ENCODE measurements at places on chromosomes 6 and 20.

DNA sequence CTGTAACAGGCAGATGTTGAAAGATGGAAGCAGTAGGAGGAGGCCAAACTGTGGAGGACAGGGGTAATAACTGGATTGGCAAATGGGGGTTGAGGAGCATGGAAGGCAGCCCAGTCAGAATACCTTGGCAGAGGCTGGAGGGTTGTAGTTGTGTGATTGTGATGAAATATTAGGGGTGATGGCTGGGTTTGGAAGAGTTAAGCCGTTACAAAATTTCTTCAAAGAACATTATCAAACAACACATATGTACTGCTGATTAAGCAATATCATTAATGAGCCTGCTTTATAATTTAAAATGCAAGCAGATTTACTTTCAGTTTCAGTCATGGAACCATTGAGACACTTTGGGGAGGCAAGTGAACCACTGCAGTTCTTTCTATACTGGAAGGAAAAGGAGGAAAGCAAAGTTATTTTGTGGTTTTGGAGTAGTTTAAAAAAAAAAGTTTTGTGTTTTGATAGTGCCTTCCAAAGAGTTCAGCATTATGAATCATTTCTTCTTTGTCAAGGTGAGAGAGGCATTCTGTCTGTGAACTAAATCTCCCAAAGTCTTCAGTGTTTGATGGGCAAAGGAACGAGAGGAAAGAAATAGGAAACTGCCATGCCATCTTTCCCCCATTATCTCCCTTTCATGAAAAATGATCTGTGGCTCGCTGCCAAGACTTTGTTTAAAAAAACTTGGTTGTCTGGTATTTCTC is 20.7 kb downstream of the FOXO3 start:
- DNase-seq, result no peak

- no peak for DNase-seq
Observed at GRCh38 chr20:35085477-35086225, 7.0 kb downstream of the TRPC4AP start.

DNA sequence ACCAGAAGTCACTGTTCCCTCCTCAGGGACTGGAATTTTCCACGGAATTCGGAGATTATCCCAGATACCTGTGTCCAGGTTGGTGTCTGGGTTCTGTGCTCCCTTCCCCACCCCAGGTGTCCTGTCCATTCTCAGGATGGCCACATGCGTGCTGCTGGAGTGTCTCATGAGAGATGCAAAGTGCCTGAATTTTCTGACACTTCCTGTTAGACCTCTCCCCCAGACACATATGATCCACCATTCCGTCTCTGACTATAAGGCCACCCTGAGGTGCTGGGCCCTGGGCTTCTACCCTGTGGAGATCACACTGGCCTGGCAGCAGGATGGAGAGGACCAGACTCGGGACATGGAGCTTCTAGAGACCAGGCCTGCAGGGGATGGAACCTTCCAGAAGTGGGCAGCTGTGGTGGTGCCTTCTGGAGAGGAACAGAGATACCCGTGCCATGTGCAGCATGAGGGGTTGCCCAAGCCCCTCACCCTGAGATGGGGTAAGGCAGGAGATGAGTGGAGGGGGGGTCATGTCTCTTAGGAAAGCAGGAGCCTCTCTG is 14.4 kb upstream of the HLA-A start:
- no peak for DNase-seq

DNA sequence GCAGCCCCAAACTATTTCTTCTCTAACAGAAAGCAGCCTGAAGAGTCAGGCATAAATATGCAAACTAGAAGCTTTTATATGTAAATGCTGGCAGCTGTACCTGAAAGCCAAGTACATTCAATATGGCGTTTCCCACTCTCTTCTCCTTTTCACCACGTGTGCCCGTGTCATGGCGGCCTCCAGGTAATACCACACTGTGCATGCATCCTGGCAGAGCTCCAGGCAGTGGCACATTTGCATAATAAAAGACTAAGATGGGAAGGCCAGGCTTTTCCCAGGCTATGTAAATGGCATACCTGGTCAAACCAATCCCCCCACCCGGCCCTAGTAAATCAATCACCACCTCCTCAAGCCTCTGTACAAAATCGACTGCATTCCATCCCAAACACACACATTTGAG is 120.6 kb downstream of the MMUT start:
- no peak for DNase-seq

Measured in muscle of arm (tissue), 14 donors.